ENCODE measurements at places on chromosomes 3 and 15. TPM values are rescaled to one million over a fixed set of nuclear protein-coding genes. Genes with fewer than 3 reads are reported as not detected.

- ATAC-seq: peak; percentile 71
These were observed 519.8 kb upstream of the MDFIC2 start for GRCh38 chr3:70832089-70832833.

- ATAC-seq: no peak
These were observed 162.5 kb downstream of the DPH6 start for GRCh38 chr15:35383506-35383905.

GRCh38 chr15:67409175-67409574, 111.8 kb upstream of the C15orf61 start:
- ATAC-seq: no peak

DNA sequence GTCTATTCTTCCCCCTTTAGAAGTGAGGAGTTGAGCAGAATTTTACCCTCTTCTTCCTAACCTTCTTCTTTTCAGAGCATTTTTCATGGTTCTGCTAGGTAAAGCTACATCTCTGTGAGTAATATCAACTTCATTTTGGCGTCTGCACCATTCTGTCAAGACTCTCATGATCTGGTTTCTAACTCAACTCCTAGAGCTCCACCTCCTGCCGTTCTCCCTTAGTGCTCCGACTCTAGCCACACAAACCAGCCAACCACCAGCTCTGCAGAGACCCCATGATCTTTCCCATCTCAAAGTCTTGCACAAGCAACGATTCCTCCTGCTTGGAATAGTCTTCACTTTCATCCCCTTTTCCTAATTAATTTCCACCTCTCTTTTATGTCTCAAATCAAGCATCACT, 193.9 kb upstream of the TMC3 start:
- no peak for ATAC-seq

DNA sequence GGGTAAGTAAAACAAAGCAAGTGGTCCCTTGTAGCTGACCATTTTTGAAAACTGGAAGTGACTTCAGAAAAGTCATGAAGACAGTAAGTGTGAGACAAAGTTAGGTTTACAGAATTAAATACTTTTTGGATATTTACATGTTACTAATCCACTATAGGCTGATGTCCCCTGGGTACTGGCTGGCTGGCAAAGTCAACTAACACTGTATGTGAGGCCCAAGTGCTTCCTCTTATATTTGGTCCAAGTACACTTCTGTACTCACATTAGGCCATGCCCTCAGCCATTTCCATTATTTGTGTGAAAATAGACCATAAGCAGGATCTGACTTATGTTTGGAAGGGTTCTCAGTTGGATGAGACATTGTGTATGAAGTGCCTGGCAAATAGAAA, 5.5 kb upstream of the LEKR1 start:
- no peak for ATAC-seq

GRCh38 chr15:79954661-79955060, 16.3 kb downstream of the BCL2A1 start:
- ATAC-seq: no peak

Gene TNFAIP8L3
- total RNA-seq: 31.7 TPM

Gene CORO2B
- 3.2 TPM for total RNA-seq

Gene HCLS1
- total RNA-seq: 21.8 TPM

Measured in gastroesophageal sphincter (tissue), 4 donors.